AG10803 (cell line): ENCODE measurements at places on chromosomes 2 and 18.

DNA sequence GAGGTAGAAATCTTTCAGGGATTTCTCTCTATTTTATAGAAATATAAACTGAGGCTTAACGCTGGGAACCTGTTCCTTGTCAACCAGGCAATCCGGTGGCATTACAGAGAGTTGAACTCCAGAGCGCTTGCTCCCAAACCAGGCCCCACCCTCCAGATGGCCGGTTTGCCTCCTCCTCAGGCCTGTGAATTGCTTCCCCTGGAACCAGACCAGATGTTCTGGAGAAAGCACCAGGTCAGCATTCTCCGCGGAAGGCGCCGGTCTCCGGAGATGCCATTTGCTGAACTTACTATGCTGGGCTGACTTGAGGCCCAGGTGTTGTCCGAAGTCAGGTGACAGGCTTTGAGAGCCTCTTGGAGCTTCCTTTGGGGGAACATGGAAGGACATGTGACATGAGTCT is 17.2 kb downstream of the TNP1 start:
- DNase-seq, result no peak

- DNase-seq, result no peak
These were observed 64.6 kb downstream of the THNSL2 start for GRCh38 chr2:88234760-88235159.

DNA sequence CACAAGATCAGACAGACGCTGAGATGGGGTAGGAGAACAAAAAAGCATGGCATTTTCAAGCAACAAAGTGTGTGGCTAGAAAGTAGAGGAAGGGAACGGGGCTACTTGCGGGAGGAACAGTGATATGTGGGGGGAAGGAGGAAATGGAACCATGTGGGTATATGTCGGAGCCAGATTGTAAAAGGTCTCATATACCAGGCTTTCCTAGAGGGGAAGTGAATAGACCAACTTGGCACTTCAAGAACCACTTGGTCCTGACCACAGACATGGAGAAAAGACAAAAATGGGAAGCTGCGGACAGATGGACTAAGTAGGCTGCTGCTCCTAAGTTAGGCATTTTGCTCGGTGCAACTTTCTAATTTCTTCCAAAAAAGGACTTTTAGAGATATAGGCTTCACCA is 196.0 kb downstream of the DCC start:
- no peak for DNase-seq

GRCh38 chr18:21242141-21242779 is at the start of gene GREB1L:
GREB1L (plus strand) TSS chr18:21242232; CDS start chr18:21383519, 141,287 bp downstream.
- DNase-seq, result peak; percentile 66

GRCh38 chr2:138026111-138027020 is 62.1 kb downstream of the HNMT start:
- no peak for DNase-seq

DNA sequence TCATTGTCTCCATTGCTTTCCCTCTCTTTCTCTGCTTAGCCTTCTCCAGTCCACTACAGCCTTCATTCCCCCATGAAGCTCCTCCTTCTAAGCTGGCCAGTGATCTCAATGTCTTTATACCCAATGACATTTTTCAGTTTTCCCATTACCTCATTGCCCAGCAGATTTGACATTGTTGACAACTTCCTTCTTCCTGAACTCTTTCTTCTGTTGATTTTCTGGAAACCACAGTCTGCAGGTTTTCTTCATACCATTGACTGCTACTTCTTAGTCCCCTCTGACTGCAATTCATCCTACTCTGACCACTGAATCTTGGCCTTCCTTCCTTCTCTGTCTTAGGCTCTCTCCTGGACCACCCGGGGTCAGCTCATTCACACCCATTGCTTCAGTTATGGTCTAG is 22.9 kb upstream of the SPP2 start:
- no peak for DNase-seq

- DNase-seq, result peak; percentile 8
These were observed 281.8 kb downstream of the NCKAP5 start for GRCh38 chr2:133286326-133286922.

- peak; percentile 78 for DNase-seq
These were observed 215.4 kb upstream of the HNRNPA3 start for GRCh38 chr2:176997074-176997791.

DNA sequence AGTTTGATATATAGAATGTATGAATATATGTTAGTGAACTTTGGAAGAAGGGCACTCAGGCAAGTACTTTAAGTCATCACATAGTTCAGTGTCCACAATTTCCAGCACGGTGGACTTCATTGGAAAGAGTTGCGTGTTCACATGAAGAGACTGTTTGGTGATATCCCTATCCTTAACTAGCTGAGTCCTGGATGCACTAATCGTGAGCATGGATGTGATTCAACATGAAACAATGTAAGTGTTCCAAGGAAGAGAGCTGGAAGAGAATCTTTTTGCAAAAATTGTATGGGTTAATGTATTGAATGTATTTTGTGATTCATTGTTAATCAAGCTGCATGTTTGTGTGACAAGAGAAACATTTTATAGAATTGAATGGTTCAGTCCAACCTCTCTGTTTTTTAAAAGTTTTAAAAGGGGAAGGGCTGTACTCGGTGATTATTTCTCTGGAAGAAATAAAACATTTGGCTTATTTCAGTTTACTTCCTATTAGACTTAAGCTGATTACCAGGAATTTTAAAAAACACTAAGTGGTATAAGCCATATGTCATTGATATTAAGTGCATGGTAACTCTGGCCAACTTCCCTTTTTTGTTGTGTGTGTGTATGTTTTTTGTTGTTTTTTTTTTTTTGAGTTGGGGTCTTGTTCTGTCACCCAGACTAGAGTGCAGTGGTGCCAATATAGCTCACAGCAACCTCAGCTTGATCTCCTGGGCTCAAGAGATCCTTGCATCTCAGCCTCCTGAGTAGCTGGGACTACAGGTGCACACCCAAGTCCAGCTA is 8.6 kb downstream of the XRCC5 start:
- DNase-seq, result no peak

DNA sequence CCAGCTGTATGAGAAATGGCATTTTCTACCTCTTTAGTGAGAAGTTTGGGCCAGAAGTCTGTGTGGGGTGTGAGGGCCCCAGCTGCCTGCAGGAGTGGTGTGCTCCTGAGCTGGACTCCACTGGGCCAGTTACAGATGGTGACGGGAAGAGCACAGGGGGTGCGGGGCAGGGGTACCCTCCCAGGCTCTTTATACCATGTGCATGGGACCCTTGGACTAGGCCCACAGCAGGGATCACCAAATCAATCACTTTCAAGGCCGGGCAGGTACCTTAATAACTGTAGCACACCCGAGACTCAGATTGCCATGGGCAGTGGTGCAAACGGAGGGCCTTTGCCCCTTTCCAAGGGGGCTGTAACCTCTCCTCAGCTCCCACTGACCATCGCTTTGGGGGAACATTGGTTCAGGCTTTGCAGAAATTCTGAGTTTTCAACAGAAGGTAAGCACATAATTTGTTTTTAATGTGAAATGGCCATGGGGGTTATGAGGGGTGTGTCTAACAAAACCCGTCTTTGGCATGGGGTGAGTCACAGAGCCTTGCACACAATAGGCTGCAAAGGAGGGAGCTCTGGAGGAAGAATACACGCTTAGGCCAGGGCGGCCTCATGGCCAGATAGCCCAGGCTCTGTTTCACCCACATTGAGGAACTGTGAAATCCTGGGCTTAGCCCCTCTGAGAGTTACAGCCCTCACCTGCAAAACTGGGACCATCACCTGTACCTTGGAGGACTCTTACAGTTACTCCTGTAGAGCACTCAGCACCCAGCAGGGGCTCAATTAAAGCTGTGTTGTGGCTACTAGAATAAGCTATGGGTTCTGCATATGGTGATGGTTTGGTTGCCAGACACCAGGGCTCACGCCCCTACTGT is 141.0 kb upstream of the BCL2L11 start:
- DNase-seq, result no peak

DNA sequence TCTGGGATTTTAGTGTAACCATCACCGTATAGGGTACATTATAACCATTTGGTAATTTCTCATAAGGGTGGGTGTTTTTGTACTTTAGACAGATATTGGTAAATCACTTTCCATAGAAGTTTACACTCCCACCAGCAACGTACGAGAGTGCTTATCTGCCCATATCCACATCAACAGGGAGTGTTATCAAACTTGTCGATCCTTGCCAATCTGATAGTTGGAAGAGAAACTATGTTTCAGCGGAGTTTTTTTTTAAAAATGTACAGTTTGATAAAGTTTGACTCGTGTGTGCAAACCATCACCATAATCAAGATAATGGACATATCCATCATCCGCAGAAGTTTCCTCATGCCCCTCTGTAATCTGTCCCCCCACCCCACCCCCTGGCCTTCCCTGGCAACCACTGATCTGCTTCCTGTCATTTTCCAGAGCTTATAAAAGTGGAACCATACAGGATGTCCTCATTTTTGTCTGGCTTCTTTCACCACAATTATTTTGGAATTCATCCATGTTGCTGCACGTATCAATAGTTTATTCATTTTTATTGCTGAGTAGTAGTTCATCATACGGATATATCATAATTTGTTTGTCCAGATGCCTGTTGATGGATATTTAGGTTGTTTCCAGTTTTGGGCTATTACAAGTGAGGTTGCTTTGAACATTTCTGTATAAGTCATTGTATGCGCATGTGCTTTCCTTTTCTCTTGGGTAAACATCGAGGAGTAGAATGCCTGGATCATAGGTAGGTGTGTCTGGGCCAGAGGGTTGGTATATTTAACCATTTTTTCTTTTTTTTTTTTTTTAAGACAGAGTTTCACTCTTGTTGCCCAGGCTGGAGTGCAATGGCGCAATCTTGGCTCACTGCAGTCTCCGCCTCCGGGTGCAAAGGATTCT is 18.6 kb downstream of the GLI2 start:
- no peak for DNase-seq

DNA sequence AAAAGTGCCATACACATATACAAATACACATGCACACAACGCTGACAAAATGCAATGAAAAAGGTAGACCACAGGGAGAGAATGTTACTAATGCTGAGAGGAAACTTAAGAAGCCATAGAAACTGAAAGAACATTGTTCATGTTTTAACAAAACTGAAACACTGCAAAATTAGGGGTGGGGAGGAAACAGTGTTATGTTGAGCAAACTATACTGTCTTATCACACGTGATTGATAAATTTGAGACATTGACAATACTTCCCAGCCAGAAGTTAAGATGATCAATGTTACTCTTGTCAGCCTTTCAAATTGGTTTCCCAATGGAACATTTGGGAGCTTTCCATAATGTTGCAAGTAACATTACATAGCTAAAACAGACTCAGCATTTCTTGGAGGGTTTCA is 165.5 kb downstream of the L3MBTL4 start:
- no peak for DNase-seq

GRCh38 chr2:240285725-240286124 is 145.3 kb upstream of the OTOS start:
- no peak for DNase-seq

DNA sequence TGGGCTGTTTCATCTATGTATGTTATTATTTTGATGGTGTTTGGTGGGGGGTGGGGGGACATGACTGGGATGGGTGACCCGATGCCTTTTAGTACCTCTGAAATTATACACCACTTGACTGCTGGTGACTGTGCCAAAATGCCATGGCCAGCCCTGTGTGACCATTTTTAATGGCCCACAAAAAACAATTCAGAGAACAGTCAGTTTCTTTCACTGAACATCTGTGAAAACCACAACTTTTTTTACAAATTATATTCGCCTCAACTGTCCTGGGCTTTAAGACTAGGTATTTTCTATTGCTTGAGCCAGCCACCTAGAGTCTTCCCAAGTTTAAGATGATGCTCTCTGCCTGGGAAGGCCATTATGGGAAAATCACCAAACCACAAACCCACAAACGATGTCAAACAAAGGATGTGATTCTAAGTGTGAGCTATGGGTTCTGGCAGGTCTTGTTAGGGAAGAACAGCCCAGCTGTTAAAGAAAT is 33.9 kb downstream of the FN1 start:
- peak; percentile 96 for DNase-seq

DNA sequence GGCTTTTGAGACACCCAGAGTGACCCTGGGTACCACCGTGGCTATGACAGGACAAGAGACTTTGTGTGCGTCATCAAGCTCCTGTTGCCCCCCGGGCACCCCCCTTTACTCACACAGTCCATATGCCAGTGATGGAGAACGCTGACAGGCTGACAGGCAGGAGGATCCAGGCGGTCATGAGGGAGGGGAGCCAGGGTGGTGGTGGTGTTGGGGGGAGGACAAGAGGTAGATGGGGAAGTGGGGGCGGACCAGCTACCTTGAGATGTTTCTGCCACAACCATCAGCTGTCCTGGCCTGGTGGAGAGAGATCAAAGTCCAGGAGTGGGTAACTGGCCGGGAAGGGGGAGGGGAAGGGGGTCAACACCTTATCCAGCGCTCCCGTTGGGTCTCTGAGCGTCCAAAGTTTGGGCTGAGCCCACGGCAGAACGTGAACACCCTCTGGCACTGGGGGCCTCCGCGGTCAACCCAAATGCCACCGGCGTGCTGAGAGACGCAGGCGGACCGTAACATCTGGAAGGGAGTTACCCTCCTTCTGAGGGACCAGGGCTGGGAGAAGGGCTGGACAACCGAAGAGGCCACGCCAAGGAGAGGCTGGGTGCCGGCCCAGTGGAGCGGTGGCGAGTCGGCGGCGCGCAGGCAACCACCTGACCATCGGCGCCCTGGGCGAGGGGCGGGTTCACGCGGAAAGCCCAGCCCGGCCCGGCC is 575 bp downstream of the TMEM150A start:
- DNase-seq, result peak; percentile 60

DNA sequence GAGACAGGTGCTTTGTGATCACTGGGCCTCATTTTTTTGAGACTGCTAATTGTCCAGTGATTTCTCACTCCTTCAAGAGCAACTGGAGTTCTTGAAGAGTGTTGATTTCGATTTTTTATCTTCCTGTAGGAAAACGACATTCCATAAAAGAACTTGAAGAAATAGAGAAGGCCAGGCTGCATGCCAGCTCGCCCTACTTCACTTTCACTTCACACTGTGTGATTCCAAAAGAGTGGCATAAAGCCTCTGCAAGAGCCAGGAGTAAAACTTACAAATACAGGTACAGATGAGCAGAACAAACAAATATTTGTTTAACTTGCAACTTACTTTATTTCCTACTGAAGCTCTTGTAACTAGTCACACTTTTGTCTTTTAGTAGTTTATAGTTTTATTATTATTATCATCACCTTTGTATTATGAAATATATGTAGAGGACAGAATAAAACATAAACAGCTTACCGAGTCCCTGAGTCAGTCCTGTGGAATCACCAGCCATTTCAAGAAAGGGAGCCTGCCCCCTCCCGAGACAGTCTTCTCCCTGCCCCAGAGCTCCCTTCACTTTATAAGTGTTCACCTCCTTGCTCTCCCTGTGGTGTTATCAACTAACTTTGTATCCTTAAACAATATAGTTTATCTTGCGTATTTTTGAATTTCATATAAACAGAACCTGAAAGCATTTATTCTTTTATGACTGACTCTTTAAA is 8.7 kb downstream of the FAM228A start:
- no peak for DNase-seq

- DNase-seq, result no peak
These were observed 23.8 kb upstream of the MAL start for GRCh38 chr2:95001701-95002100.
